CD4-positive, alpha-beta memory T cell (primary cell): ENCODE measurements at places on chromosomes 6 and 20. TPM values are rescaled to one million over a fixed set of nuclear protein-coding genes. Genes with fewer than 3 reads are reported as not detected.

CSNK2A1 gene
- polyA plus RNA-seq = 48.2 TPM

CEP85L gene
- polyA plus RNA-seq = 35.9 TPM

MED23 gene
- 10.9 TPM for polyA plus RNA-seq

ADTRP gene
- 41.9 TPM for polyA plus RNA-seq

- H3K36me3 ChIP-seq = no peaks in the 10 kb centered on the region
- DNase-seq = no peak
- no peak overlapping the region for H3K4me3 ChIP-seq
- no peaks in the 10 kb centered on the region for H3K4me1 ChIP-seq
- no peak overlapping the region for H3K27ac ChIP-seq
- peaks cover 3% of the 10 kb centered on the region for H3K27me3 ChIP-seq
These were observed 50.5 kb downstream of the SOBP start for GRCh38 chr6:107540465-107540857.

DNA sequence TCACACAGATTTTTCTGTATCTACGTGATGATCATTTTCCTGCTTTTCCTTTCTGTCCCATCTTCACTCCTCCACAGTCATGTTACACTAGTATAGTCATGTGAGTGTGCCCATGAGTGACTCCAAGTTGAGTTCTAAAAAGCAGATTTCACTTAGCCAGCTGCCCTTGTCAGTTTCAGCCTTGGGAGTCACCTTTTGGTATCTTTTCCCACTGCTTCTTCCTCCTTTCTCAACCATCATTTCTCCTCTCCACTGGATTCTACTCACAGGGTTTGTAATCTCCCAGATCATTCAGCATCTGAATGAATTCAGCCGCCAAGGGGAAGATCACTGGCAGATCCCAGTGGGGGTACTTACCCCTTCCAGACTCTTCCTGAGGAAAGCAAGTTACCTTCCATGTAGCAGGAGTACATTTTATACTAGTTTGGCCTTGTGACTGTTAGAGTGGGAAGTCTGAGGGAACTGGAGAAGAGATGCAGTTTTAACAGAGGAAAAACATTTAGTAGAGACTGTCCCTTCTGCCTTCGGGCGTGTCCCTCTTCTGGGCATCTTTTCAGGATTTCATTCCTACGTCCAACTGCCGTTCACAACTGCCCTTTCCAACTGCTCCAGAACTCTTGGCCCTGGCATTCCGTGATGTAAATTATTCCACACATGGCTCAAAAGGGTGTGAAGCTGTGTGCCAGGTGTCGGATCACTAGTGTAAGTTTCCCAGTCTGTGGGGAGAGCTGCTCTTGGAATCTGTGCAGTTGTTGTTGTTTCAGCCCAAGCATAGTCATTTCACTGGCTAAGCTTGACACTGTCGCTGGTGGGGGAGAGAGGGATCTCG is 38.9 kb downstream of the BICRAL start:
- no peak overlapping the region for H3K4me3 ChIP-seq
- peaks cover 15% of the 10 kb centered on the region for H3K4me1 ChIP-seq

GRCh38 chr20:64163776-64164122 is 503 bp upstream of the MYT1 start:
- no peak overlapping the region for H3K27ac ChIP-seq
- DNase-seq = no peak
- no peaks in the 10 kb centered on the region for H3K4me1 ChIP-seq
- no peaks in the 10 kb centered on the region for H3K36me3 ChIP-seq
- peaks cover 17% of the 10 kb centered on the region for H3K27me3 ChIP-seq

DNA sequence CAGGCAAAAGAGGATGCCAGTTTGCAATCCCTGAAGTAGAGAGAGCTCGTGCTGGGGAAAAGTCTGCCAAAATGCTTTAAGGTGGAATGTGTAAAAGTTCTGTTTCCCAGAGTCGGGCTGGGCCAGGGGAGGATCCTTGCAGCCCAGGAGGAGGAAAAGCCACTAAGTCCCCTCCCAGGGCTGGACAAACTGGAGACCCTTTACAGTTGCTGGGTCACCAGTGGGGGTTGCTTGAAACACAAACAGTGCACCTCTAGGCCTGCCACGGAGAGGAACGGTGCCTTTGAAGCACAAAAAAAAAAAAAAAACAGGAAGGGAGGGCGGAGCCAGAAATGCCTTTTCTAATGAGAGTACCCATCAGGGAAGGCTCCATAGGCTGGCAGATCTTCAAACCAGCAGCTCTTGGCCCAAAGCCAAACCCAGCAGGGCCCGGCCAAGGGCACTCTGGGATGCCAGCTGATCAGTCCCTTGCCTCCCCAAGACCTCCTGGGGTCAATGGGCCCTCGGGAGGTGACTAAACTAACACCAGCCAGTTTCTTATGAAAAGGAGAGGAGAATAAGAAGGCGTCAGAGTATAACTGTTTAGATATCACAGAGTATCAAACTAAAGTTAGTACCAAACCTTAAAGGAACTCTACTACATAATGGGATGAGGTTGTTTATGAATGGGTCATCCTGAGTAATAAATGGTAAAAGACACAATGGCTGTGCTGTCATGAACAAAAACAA is 23.7 kb downstream of the HLA-A start:
- peak overlapping the region; percentile 65 for H3K27ac ChIP-seq
- no peaks in the 10 kb centered on the region for H3K36me3 ChIP-seq
- H3K4me3 ChIP-seq = peak overlapping the region; percentile 57
- H3K27me3 ChIP-seq = no peaks in the 10 kb centered on the region

- no peak overlapping the region for H3K4me3 ChIP-seq
These were observed 68.5 kb upstream of the SRSF6 start for GRCh38 chr20:43389211-43389610.

- H3K4me3 ChIP-seq = no peak overlapping the region
- H3K27me3 ChIP-seq = no peaks in the 10 kb centered on the region
- no peaks in the 10 kb centered on the region for H3K4me1 ChIP-seq
These were observed 40.1 kb upstream of the EEF1A1 start for GRCh38 chr6:73560853-73561407.

- H3K36me3 ChIP-seq = no peaks in the 10 kb centered on the region
- H3K4me1 ChIP-seq = no peaks in the 10 kb centered on the region
- no peak for DNase-seq
- H3K27ac ChIP-seq = no peak overlapping the region
- H3K27me3 ChIP-seq = no peaks in the 10 kb centered on the region
These were observed 41.1 kb downstream of the TFAP2A start for GRCh38 chr6:10373642-10374359.

- peaks cover 67% of the 10 kb centered on the region for H3K4me1 ChIP-seq
- no peaks in the 10 kb centered on the region for H3K27me3 ChIP-seq
- no peak for DNase-seq
- H3K4me3 ChIP-seq = no peak overlapping the region
- H3K36me3 ChIP-seq = no peaks in the 10 kb centered on the region
- no peak overlapping the region for H3K27ac ChIP-seq
These were observed 19.9 kb downstream of the JARID2 start for GRCh38 chr6:15265787-15266186.

DNA sequence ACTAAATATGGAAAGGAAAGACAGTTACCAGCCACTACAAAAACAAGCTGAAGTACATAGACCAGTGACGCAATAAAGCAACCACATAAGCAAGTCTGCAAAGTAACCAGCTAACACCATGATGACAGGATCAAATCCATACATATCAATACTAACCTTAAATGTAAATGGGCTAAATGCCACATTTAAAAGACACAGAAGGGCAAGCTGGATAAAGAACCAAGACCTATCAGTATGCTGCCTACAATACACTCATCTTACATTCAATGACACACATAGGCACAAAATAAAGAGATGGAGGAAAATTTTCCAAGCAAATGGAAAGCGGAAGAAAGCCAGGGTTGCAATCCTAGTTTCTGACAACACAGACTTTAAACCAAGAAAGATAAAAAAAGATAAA is 24.1 kb downstream of the HLA-C start:
- peaks cover 7% of the 10 kb centered on the region for H3K4me1 ChIP-seq
- no peak overlapping the region for H3K4me3 ChIP-seq
- no peaks in the 10 kb centered on the region for H3K36me3 ChIP-seq
